ENCODE measurements at places on chromosomes 13 and 19.

DNA sequence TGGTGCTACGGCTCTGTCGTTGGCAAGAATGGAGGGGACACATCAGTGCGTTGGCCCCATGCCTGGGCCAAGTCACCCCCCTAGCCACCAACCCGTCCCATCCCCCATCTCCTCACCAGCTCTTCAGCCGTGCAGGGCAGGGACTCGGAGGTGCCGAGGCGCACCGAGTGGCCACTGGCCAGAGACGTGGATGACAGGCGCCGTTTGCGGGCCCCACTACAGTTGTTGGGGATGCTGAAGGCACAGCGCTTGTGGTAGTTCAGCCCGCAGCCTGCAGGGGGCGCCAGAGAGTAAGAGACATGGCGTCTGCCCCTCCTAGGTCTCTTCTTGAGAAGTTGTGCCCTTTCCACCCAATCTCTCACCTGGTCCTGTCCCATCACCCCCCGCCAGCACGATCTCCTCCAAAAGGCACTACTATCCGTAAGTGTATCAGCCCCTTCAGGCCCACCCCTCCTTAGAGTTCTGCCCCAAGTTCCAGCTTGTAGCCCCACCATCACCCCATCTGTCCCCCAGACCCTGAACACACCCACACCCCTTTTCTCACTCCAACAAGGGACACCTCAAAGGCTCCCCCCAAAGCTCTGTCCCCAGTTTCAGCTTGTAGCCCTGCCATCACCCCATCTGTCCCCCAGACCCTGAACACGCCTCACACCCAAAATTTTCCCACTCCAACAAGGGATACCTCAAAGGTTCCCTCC is 12.4 kb downstream of the PRKD2 start:
- DNase-seq = peak; percentile 93

- DNase-seq = no peak
Observed at GRCh38 chr19:39913682-39914333, 20.6 kb downstream of the FCGBP start.

DNA sequence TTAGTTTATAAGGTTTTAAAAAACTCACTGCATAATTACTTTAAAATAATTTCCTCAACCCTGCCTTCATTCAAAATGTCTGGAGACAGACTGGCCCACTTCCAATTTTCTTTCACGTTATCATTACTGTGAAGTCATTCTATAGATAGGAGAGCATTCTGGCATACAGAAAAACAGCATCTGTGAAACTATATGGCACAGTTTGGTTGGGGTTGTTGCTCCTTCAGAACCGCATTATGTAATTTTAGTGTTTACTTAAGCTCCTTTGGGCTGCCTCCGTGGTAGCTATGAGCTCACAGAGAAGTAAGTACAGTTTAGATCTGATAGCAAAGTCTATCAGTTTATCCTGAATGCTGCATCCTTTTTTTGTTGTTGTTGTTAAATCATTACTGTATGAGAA is 104.3 kb downstream of the KCNRG start:
- no peak for DNase-seq

DNA sequence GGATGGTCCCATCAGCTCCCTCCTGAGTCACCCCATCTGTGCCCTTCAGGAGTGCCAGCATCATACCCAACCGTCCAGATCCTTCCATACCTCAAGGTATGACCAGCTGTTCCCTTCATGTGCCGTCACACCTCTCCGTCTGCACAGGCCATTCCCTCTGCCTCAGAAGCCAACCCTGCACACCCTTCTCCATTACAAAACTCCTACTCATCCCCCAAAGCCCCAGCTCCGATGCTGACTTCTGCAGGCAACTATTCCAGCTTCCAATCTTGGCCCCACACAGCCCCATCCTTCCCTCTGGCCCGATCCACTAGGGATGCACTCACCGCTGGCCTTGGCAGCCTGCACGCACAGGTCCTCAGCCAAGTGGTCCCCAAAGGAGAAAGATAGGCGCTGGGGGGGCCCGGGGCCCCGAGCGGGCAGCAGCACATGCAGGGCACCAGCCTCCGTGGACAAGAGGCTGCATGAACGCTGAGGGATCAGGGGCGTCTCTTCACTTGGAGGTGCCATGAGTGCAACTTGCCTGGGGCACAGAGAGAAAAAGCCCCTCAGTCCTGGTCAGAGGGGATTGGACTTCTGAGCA is 3.8 kb downstream of the JAK3 start:
- DNase-seq = no peak

GRCh38 chr13:110627761-110628476 is 12.6 kb downstream of the NAXD start:
- no peak for DNase-seq

DNA sequence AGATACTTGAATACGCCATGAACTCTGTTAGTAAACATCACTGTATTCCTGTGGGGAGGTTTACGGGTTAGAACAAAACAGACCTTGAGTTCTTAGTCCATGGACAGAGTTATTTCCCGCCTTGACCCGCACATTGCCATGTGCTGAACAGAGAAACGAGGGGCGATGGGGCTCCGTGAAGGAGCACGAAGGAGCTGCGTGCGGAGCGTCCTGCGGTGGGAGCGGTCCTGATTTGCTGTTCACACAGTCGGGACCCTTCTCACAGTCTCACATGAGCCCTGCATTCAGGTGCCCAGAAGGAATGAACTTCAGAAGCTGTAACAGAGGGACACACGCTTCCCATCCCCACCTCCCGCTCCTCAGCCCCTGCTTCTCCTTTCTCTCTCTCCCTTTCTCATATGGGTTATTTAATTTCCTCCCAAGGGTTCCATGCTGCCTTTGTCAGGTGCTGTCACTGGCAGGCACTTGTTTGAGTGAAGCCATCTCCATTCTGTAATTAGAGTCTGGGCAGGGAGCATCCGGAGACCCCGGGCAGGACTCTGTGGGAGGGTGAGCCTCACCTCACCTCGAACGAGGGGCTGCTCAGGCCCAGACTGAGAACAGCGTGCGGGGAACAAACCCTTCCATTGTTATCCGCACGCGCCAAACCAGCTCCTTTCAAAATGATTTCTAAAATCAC is 76.9 kb downstream of the TEX29 start:
- no peak for DNase-seq

GRCh38 chr13:98927951-98928927 is 49.6 kb downstream of the DOCK9 start:
- no peak for DNase-seq

Measured in activated CD4-positive, alpha-beta T cell treated with anti-CD3 and anti-CD28 coated beads, Interleukin-2, amount 50 U/mL, for 1 hour (primary cell).